Heart right ventricle (tissue), 16 donors: ENCODE measurements at places on chromosomes 2 and 18. TPM values are rescaled to one million over a fixed set of nuclear protein-coding genes. Genes with fewer than 3 reads are reported as not detected.

DNA sequence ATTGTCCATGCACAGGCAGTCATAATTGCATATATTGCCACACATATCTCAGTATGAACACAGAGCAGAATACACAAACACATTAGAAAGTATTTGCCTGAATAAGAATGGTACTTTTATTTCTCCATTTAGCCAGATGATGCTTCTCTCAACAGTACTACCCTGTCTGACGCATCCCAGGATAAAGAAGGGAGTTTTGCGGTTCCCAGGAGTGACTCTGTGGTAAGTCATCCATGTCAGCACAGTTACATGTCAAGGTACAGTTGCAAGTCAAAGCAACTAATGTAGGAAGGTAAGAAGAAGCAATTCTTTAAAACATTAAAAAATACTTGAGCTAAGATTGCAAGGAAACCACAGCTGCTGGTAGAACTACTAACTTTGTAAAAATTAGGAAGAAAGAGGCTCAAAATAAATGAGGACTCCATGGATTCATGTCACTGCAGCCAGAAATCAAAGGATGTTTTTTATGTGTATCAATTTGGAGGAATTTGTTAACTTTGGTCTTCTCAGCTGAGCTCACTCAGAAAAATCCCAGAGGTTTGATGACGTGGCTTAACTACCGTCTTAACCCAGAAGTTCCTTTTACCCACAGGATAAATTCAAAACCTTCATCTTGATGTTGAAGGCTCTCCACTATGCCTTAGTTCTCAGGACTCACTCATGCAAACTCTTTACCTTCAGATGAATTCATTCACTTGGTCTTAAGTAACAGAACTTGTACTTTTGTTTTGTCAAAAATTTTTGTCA is 130.3 kb downstream of the ARHGAP28 start:
- DNase-seq: no peak

DNA sequence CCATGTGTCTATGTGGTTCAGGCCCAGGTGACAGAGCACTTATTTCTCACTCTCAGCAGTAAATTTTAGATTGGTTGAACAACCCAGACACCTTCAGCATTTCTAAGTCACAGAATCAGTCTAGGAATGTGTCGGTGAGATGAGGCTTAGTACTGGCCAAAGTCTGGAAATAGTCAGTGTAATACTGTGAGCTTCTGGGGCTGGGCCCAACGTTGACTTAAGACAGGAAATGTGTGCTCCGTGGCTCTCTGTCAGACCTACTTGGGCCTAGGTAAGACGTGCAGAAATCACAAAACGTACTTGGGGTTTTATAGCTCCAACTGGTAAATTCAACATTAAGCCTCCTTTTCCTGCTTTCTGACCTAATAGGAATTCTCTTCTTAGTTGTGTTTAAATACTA is 160.3 kb upstream of the COL3A1 start:
- no peak for DNase-seq

DNA sequence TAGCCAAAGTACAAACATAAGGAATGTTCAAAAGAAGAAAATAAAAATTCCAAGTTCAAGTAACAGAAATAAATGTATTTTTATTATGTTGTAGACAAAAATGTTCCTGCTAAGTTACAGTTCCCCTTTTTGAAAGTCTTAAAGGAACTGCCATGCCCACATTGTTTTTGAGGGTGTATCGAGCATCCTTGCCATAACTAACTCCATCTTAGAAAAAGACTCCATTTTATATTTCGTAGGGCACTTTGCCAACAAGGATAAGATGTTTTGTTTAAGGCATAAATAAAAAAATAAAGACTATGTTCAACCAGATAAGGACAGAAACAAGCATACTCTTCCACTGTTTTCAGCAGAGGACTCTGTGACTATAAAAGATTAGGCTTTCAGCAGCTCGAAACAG is 67.3 kb downstream of the TMEM237 start:
- DNase-seq: no peak

DNA sequence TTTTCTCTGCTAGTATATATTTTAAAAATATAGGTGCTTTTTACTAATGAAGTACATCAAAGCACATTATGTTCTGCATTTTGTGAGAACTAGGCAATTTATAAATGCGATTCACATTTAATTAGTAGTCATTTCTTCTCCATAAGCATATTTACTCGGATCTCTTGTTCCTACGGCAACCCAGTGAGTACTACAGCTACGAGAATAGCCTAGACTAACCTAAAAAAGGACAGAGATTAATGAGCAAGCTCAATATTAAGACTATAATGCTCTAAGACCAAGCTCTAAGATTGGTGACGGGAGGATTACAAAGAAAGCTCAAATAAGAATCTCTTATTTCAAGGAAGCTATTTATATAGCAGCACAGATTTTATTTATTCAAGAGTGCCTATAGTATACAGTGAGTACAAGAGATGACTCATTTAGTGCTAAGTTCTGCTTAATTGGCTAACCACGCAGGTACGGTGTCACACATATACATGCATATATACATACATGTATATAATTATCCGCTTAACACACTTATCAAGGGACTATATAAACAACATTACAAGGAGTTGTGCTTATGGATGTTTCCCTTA is 364.7 kb downstream of the GPD2 start:
- DNase-seq: no peak

DNA sequence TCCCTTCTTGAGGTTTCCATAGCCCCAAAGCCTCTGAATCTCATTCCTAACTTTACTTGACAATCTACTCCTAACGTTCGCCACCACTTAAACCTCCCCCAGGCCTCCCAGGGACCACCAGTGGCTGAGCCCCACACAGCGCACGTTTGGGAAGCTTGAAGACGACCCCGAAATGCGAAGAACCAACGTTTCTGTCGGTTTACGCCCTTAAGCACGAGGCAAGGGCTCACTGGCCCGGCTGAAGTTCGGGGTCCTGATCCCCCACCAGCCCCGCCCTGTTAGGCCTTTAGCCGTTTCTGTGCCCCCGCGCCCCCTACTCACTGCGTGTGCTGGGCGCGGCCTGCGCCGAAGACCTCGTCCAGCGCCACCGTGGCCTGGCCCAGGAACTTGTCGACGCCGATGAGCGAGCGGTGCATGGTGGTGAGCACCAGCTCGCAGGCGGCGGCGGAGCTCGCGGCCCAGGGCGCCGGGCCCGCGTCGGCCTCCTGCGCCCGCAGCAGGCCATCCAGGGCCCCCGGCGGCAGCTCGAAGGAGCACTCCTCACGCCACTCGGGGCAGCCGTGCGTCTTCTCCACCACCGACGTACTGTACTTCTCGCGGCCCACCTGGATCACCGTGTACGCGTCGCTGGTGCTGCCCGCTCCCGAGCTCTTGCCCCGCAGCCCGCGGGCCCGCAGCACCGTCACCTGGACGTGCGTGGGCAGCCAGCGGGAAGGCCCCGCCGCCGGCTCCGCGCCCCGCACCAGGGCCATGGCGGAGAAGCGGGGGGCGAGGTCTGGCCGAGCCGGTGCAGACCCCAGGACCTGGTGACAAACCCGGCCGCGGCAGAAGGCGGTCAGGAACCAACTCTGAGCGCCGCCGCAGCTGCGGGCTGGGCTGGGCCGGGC is 479 bp downstream of the RAB11FIP5 start:
- no peak for DNase-seq

GRCh38 chr2:105254531-105255210 is 13.1 kb downstream of the GPR45 start:
- DNase-seq: no peak

GRCh38 chr18:41004324-41004723 is 950.7 kb upstream of the PIK3C3 start:
- no peak for DNase-seq

GRCh38 chr2:18440141-18440661 is 120.3 kb downstream of the RDH14 start:
- no peak for DNase-seq

GRCh38 chr2:169732583-169733358 is 861 bp upstream of the KLHL23 start:
- DNase-seq: no peak

GRCh38 chr2:11753452-11753885 is 7.0 kb downstream of the LPIN1 start:
- no peak for DNase-seq

GRCh38 chr18:68660354-68661183 is 54.3 kb downstream of the TMX3 start:
- DNase-seq: no peak

The DYSF gene
- 29.8 TPM for polyA plus RNA-seq

The NR4A2 gene
- polyA plus RNA-seq: 1.1 TPM

The APLF gene
- polyA plus RNA-seq: 1.8 TPM

The CYP27C1 gene
- polyA plus RNA-seq: 0.15 TPM
